ENCODE measurements at places on chromosomes 2 and 18. TPM values are rescaled to one million over a fixed set of nuclear protein-coding genes. Genes with fewer than 3 reads are reported as not detected.

The VWC2L gene
- not detected for total RNA-seq

The CD226 gene
- 1.0 TPM for total RNA-seq

The TXNDC2 gene
- not detected for total RNA-seq

The LBX2 gene
- 0.98 TPM for total RNA-seq

The IL36G gene
- not detected for total RNA-seq

The SCN3A gene
- total RNA-seq = 12.0 TPM

The PLGLB2 gene
- 0.65 TPM for total RNA-seq

The MSH6 gene
- total RNA-seq = 53.0 TPM

The CASP10 gene
- 68.7 TPM for total RNA-seq

The ANO7 gene
- 1.1 TPM for total RNA-seq

The CFAP53 gene
- total RNA-seq = 0.14 TPM

The OXER1 gene
- total RNA-seq = not detected

The RIT2 gene
- total RNA-seq = not detected

The TMEM198 gene
- total RNA-seq = not detected

The PSMG2 gene
- 79.0 TPM for total RNA-seq

The ARHGAP25 gene
- total RNA-seq = 14.3 TPM

The SCN2A gene
- total RNA-seq = under 0.01 TPM

The NOSTRIN gene
- total RNA-seq = 4.5 TPM
